ENCODE measurements at places on chromosomes 16 and 17. TPM values are rescaled to one million over a fixed set of nuclear protein-coding genes. Genes with fewer than 3 reads are reported as not detected.

MYH8 gene
- total RNA-seq, result not detected

AOC3 gene
- 14.3 TPM for total RNA-seq

KRTAP9-4 gene
- total RNA-seq, result not detected

PNMT gene
- 0.80 TPM for total RNA-seq

KCNJ12 gene
- total RNA-seq, result 2.2 TPM

EME1 gene
- not detected for total RNA-seq
